ENCODE measurements at places on chromosomes 2 and 18.

GRCh38 chr2:59630789-59631188 lies 922.7 kb downstream of the BCL11A start:
- DNase-seq: no peak

GRCh38 chr2:160223560-160223959 lies 23.5 kb upstream of the ITGB6 start:
- DNase-seq: no peak

GRCh38 chr18:24561369-24561965 lies 101.0 kb downstream of the HRH4 start:
- DNase-seq: no peak

GRCh38 chr2:239873656-239874635 lies 151.2 kb downstream of the NDUFA10 start:
- DNase-seq: no peak

DNA sequence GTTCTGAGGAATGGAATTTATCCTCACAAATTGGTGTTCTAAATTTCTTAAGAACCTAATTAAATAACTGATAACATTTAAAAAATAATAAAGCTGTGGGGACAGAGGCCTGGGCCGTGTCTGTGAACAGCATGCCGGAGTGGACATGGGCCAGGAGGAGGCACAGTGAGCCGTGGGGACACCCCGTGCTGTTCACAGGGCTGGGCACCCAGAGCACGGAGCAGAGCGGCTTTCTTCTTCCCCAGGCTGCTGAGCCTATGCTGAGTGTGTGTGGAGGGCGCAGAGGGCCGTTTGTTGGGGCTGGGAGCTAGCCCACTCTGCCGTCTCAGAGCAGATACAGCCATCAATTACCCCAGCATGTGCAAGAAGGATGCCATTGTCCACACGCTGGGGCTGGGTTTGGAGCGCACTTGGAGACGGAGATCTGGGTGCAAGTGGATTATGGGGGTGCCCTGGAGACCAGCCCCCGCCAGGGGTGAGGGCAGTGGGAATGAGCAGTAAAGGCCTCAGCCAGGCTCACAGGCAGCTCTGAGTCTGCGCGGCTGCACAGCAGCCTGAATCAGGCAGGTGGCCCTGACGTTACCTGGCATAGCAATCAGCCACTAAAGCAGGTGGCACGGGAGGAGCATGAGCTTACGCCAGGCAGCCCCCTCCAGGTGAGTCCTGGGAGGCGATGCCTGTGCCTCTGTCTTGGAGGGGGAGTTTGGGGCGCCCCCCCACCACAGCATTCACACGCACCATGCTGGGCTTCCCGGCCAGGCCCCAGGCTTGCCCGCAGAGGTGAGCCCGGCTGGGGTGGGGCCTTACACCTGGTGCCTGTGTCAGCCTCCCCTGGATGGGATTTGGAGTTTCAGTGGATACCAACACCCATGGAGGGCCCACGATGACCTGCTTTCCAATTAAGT lies 52.1 kb upstream of the SLC66A3 start:
- DNase-seq: no peak

- DNase-seq: no peak
These were observed 89.6 kb downstream of the TGFA start for GRCh38 chr2:70463997-70464396.

DNA sequence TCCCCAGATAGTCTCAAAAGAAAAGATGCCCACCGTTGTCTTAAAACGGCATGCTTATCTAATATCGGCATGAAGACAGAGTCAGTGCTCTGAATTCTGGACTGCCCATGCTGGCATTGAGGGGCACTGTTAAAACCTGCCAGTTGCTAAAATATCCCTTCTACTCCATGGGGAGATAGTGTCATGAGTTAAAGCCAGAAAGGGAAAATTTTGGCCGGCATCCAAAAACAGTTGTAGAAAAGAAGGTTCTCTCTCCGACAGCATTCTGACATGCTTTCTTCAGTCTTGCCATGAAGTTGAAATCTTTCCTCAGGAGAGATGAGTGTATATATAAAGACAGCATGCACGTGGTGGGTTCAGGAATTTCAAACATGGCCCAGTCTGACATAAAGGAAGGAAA lies 401.3 kb upstream of the PIK3C3 start:
- no peak for DNase-seq

DNA sequence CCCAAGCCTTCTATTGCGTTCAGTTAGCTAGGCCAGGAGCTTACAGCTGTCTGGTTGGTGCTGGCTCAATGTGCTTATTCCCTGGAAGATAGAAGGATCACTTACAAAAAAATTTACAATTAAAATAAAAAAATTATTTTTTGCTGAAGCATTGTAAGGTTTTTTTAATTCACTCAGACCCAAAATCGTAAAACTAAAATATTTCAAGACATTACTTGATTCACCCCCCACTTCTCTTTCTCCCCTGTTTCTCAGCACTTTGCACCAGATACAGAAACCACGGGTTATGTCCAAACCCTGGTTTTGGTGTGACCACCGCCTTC lies 911 bp upstream of the PTPRM start:
- DNase-seq: no peak

DNA sequence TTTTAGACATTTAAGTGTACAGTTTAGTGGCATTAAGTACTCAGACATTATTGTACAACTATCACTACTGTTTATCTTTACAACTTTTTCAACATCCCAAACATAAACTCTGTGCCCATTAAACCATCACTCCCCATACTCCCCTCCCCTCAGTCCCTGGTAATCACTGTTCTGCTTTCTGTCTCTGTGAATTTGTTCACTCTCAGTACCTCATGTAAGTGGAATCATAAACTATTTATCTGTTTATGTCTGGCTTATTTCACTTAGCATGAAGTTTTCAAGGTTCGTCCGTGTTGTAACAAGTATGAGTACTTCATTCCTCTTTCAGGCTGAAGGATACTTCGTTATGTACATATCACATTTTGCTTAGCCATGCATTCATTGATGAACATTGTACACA lies 9.8 kb upstream of the RUFY4 start:
- no peak for DNase-seq

DNA sequence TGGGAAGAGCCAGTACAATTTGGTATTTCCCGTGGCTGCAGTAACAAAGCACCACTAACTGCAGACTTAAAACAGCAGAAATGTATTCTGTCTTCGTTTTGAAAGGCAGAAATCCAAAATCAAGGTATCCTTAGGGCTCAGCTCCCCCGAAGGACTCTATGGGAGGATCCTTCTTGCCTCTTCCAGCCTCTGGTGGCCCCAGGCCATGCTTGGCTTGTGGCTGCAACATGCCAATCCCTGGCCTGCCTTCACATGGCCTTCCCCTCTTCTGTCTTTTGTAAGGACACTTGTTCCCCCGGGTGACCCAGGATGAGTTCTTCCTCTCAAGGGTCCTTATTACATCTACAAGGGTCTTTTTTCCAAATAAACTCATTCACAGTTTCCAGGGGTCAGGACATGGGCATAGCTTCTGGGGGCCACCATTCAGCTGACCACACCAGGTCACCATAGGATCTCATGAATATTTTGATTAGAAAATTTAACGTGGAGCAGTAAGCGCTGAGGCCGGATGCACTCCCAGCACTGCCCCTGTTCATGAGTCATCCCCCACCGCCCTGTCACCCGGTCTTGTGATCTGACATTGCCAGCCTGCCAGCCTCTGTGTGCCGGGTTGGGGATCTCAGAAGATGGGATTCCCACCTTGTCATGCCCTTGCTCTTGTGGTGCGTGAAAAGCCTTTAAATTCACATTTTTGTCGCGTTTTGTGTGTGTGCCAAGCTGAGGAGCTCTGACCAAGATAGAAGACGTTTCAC lies 61.2 kb upstream of the B3GNT7 start:
- no peak for DNase-seq

- DNase-seq: no peak
These were observed 93.4 kb upstream of the MAP4K3 start for GRCh38 chr2:39530411-39530866.

GRCh38 chr2:68771211-68771751 lies 36.7 kb downstream of the ARHGAP25 start:
- no peak for DNase-seq

- no peak for DNase-seq
These were observed 37.2 kb upstream of the BIN1 start for GRCh38 chr2:127143841-127144782.

GRCh38 chr18:39799006-39799405 lies 2156.0 kb upstream of the PIK3C3 start:
- no peak for DNase-seq

GRCh38 chr18:56509656-56510055 lies 128.7 kb downstream of the TXNL1 start:
- no peak for DNase-seq

- DNase-seq: no peak
These were observed 112.5 kb downstream of the AP1S3 start for GRCh38 chr2:223724861-223725260.

DNA sequence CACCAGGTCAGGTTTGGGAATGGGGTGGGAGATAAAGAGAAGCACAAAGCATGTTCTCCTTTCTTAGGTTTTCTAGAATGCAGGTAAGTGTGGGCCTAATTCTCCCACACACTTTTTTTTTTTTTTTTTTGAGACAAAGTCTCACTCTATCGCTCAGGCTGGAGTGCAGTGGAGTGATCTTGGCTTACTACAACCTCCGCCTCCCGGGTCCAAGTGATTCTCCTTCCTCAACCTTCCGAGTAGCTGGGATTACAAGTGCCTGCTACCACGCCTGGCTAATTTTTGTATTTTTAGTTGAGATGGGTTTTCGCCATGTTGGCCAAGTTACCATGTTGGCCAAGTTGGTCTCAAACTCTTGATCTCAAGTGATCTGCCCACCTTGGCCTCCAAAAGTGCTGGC lies 26.3 kb downstream of the LIPG start:
- DNase-seq: no peak
